ENCODE measurements at places on chromosomes 7 and 10. TPM values are rescaled to one million over a fixed set of nuclear protein-coding genes. Genes with fewer than 3 reads are reported as not detected.

ERV3-1 gene
- 12.2 TPM for total RNA-seq

DNA sequence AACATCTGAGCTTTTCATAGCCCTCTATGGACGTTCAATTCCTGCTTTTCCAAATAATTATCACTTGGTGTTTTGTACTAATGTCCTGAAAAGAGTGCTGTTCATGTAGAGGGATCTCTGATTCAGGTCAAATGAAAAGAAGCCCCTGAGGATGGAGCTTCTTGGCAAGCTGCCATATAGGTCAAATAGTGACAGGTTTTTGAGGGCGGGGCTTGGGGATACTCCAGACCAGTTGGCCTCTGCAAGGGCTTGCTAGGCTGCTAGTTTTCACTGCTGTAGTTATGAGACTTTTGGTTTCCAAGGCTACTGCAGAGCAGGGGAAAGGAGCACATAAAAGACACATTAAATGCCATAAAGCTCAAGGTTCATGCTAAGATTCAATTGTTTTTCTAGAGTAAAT lies 257.2 kb upstream of the CACNA2D1 start:
- no peak overlapping the region for H3K4me3 ChIP-seq
- DNase-seq: no peak
- H3K27ac ChIP-seq: no peak overlapping the region
- no peaks in the 10 kb centered on the region for H3K27me3 ChIP-seq

DNA sequence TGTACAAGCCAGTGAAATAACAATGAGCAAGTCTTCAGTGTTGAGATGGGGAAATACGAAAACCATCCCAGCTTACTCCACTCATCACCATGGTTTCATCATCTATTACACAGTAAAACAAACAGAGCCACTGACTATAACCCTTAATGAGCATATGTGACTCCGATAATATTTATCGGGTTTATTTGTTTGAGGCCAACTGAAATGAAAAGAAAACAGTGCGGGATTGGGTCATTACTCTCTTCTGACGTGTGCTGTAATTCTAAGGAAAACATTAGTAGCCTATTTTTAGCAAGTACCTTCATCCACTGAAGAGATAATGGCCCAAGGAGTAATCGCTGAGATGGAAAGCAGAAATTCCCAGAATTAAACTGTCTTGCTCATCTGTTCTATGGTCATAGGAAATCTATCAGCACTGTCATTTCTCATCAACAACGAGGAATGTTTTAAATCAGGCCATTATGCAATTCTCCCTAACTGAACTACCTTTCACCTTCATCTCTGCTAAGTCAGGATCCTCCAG lies 716.5 kb downstream of the INHBA start:
- no peak overlapping the region for H3K4me3 ChIP-seq
- no peaks in the 10 kb centered on the region for H3K36me3 ChIP-seq
- no peak overlapping the region for H3K27ac ChIP-seq
- no peak for DNase-seq
- no peaks in the 10 kb centered on the region for H3K4me1 ChIP-seq

GRCh38 chr7:70678621-70679251 lies 453.2 kb upstream of the GALNT17 start:
- H3K27me3 ChIP-seq: no peaks in the 10 kb centered on the region
- H3K4me3 ChIP-seq: peak overlapping the region; percentile 8
- H3K36me3 ChIP-seq: no peaks in the 10 kb centered on the region
- no peak overlapping the region for H3K27ac ChIP-seq
- no peak for DNase-seq
- H3K4me1 ChIP-seq: peaks cover 4% of the 10 kb centered on the region

GPR22 gene
- total RNA-seq: not detected

DNA sequence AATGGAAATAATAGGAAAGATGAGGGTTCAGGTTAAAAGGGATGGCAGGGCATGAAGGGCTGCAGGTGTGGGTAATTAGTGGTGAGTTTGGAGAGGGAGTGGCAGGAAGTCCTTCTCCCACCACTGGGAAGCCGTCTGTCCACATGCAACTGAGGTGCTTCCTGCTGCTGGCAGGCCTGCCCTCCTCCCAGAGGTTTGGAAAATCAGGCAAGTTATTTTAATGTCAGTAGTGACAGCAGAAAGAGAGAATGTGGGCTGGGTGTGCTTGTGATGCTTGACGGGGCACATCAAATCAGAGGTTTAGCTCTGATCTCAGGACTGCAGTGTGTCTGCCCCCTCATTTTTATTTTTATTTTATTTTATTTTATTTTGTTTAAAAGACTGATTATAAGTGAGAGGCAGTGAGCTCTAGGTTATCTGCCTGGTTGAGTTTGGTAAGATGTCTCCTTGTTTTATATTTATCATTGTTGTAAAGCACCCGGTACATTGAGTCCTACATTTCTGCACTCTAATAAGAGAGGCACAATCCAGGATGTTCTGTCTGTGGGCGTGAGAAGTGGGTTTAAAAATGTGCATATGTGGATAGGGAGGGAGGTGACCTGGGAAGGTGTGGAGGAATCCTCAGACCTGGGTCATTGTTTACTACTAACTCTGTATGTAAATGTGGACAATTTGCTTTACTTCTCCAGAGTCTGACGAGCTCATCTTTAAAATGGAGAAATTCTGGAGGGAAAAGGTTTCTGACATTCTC lies 504.4 kb downstream of the LRMDA start:
- no peaks in the 10 kb centered on the region for H3K4me1 ChIP-seq
- H3K36me3 ChIP-seq: no peaks in the 10 kb centered on the region
- no peaks in the 10 kb centered on the region for H3K27me3 ChIP-seq
- no peak overlapping the region for H3K4me3 ChIP-seq

DNA sequence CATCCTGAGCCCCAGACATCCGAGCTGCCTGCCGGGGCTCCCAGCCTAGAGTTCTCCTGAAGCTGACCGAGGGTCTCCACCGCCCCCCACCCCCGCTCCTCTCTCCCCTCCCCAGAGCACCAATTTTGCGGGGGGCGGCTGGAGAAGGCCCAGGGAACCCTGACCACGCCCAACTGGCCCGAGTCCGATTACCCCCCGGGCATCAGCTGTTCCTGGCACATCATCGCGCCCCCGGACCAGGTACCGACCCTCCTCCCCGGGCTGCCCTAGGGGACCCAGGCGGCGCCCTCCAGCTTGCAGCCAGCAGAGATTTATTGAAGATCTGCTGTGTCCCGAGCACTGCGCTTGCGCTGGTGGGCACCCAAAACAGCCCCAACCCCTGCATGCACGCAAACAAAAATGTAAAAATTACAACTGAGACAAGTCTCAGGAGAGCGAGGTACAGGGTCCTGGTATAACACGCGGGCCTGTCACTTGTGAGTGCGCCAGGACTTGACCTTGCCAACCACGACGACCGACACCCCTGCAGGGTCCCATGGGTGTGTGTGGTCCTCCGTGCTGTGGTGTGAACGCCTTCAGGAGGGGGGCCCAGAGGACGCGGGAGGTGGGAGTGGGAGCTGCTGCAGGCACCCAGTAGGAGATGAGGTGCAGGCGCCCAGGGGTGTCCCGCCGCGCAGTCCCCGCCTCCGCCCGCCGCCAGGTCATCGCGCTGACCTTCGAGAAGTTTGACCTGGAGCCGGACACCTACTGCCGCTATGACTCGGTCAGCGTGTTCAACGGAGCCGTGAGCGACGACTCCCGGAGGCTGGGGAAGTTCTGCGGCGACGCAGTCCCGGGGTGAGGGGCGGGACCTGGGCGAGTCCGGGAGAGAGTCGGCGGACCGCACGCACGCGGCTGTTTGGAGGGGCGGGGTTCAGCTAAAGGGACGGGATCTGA lies 3.1 kb downstream of the PCOLCE start:
- H3K4me1 ChIP-seq: peaks cover 10% of the 10 kb centered on the region
- no peaks in the 10 kb centered on the region for H3K36me3 ChIP-seq
- H3K27me3 ChIP-seq: no peaks in the 10 kb centered on the region
- DNase-seq: peak; percentile 48

DNA sequence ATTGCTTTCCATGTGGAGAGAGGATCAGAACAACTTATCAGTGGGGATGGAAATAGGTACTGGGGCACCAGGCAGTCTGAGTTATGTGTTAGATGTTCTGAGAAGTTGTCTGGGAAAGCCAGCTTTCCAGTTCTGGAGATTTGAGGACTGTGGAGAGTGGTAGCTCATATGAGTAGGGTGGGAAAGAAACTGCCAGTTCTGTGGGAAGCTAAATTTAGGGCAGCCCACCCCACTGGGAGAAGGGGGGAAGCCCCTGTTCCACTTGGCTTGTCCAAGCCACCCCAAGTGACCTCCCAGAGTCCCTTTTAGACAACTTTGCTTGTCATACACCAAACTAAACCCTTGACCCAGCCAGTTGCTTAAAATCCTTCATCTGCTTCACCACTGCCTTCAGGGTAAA lies 189.5 kb downstream of the REEP3 start:
- no peaks in the 10 kb centered on the region for H3K4me1 ChIP-seq
- no peaks in the 10 kb centered on the region for H3K27me3 ChIP-seq
- no peak overlapping the region for H3K27ac ChIP-seq
- H3K36me3 ChIP-seq: no peaks in the 10 kb centered on the region

DNA sequence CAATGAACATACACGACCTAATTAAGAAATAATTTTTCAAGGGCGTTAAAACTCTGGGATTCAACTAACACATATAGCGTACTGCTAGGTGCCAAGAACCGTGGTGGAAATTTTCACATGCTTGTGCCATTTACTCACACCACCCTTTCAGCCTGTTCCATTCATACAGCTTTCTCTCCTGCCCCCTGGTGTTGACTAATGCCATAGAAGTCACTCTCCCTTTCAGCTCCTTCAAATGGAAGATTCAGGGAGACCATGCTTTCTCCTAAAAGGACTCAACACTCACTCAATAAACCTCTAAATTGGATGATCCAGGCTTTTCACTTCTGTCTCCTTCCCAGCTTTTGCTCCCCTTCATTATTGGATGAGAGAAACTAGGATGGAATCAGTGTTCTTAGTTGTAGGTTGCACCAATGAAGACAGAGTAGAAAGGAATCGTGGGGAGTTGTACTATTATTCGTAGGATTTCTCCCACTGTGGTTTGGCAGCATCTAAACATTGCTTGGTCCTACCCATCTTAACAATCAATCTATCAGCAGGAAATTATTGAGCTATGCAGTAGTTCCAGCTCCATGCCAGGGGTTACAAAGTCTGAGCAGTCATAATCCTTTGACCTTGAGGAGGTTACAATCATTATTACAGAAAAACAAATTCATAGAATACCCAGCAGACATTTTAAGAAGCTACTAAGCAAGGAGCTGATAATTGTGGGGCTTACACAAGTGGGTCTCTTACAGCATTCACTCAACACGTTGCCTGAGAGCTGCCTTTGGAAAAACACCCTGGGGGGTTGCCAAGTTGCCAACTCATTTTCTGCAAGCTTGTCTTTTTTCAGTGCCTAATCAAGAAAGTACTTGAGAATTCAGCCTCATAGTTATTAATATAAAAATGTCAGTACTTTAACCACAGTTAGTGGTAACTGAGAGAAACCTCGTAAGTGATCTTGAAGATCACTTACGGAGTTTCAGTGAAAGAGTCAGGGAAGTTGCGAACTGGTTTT lies 2.8 kb upstream of the PPP1R3C start:
- no peak overlapping the region for H3K27ac ChIP-seq
- H3K27me3 ChIP-seq: peaks cover 14% of the 10 kb centered on the region
- no peaks in the 10 kb centered on the region for H3K36me3 ChIP-seq
- peaks cover 5% of the 10 kb centered on the region for H3K4me1 ChIP-seq
- no peak overlapping the region for H3K4me3 ChIP-seq
- DNase-seq: peak; percentile 55

UBE3C gene
- 53.9 TPM for total RNA-seq

GRCh38 chr10:32039734-32040133 lies 16.5 kb downstream of the KIF5B start:
- no peak overlapping the region for H3K4me3 ChIP-seq
- DNase-seq: no peak
- no peaks in the 10 kb centered on the region for H3K27me3 ChIP-seq

SFTPD gene
- total RNA-seq: not detected

DNA sequence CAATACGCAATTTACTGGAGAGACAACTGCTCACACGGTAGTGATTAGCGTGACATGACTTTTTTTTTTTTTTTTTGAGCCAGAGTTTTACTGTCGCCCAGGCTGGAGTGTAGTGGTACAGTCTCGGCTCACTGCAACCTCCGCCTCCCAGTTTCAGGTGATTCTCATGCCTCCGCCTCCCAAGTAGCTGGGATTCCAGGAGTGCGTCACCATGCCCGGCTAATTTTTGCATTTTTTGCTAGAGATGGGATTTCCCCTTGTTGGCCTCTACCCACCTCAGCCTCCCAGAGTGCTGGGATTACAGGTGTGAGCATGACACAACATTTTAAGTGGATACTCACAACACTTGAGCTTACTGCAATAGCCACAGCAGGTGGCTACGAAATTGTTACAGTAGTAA lies 11.9 kb downstream of the ARL4A start:
- no peak for DNase-seq
- H3K27me3 ChIP-seq: no peaks in the 10 kb centered on the region
- H3K4me3 ChIP-seq: no peak overlapping the region
- H3K36me3 ChIP-seq: no peaks in the 10 kb centered on the region

SAP25 gene
- total RNA-seq: 71.2 TPM

DNA sequence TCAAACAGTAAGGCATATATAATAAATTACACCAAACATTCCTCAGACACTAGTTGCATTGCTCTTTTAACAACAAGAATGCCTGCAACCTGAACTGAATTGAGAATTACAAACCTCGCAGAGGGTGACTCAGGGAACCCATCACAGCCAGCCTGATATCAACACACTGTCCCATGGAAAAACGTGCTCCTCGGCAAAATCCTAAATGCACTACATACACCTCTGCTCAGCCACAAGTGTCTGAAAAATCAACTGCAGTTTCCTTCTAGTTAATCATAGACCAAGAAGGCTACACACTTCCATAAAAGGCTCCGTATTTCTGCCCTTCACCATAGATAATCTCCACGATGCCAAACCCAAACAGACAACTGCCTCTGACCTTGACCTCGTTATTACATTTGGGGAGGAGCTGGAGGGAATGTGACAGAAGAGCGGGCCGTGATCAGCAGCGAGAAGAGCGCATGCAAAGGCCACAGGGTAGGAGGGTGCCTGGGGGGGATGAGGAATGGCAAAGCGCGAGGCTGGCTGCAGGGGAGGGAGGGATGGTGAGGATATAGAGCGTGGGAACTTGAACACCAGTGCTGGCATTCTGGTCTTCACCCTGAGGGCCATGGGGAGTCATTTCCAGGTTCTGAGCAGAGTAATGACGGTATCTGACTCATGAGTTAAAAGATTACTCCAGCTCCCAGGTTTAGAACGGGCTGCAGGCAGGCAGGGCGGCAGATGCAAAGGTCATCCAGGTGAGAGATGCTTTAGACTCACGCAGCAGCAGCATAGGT lies 201.9 kb upstream of the FRMD4A start:
- no peak overlapping the region for H3K4me3 ChIP-seq
- peaks cover 60% of the 10 kb centered on the region for H3K36me3 ChIP-seq
- DNase-seq: no peak
- no peak overlapping the region for H3K27ac ChIP-seq
- peaks cover 42% of the 10 kb centered on the region for H3K4me1 ChIP-seq

OR9A2 gene
- not detected for total RNA-seq

HOXA2 gene
- total RNA-seq: not detected

PON3 gene
- not detected for total RNA-seq

Data from naive thymus-derived CD4-positive, alpha-beta T cell (primary cell).